Bronchus fibroblast of lung (primary cell): ENCODE measurements at places on chromosomes 16 and 17. TPM values are rescaled to one million over a fixed set of nuclear protein-coding genes. Genes with fewer than 3 reads are reported as not detected.

The CPNE7 gene
- 34.2 and 41.4 TPM in 2 replicates for total RNA-seq

The ELMO3 gene
- total RNA-seq, result 0.59 and 0.84 TPM in 2 replicates

The HP gene
- total RNA-seq, result not detected in 2 replicates

The PYDC1 gene
- total RNA-seq, result not detected in 2 replicates

The ENPP7 gene
- not detected in 2 replicates for total RNA-seq

The NKD1 gene
- total RNA-seq, result under 0.01 TPM in 2 replicates

The RND2 gene
- 0.45 and 0.50 TPM in 2 replicates for total RNA-seq

The PTX4 gene
- total RNA-seq, result 0.15 and 0.17 TPM in 2 replicates

The HCRT gene
- total RNA-seq, result not detected in 2 replicates

The CDRT4 gene
- total RNA-seq, result 0.15 TPM in 1 of 2 replicates, not detected in the other

The FBXL16 gene
- total RNA-seq, result 0.17 and 0.45 TPM in 2 replicates

The TEKT5 gene
- total RNA-seq, result not detected in 2 replicates

The SHBG gene
- 0.15 and 0.84 TPM in 2 replicates for total RNA-seq
